ENCODE measurements at places on chromosomes 4 and X. TPM values are rescaled to one million over a fixed set of nuclear protein-coding genes. Genes with fewer than 3 reads are reported as not detected.

DNA sequence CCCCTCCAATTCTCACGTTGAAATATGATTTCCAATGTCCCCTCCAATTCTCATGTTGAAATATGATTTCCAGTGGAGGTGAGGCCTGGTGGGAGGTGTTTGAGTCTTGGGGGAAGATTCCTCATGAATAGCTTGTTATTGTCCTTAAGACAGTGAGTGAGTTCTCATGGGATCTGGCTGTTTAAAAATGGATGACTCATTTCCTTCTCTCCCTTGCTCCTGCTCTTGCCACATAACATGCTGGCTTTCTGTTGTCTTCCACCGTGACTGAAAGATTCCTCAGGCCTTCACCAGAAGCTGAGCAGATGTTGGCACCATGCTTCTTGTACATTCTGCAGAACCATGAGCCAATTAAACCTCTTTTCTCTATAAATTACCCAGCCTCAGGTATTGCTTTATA lies 346.8 kb upstream of the TECRL start:
- no peak for DNase-seq

DNA sequence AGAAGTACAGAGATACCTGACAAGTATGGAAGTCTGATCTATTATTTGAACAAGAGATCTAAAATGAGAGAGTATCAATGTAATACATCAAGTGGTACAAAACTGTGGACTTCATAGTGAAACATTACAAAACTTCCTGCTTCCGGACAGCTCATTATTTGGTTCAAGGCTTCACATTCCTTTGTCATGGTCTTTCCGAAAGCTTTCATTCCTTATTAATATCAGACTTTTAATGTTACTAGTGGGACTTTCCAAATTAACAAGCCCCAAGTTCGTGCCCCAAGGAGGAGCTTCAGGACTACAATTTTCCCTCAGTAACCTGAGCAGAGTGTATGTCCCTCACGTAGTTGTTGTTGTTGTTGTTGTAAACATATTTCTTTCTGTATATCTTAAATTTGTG lies 1.2 kb downstream of the CHIC2 start:
- DNase-seq: no peak

- no peak for DNase-seq
These were observed 100.4 kb downstream of the TMEM164 start for GRCh38 chrX:110103344-110103743.

DNA sequence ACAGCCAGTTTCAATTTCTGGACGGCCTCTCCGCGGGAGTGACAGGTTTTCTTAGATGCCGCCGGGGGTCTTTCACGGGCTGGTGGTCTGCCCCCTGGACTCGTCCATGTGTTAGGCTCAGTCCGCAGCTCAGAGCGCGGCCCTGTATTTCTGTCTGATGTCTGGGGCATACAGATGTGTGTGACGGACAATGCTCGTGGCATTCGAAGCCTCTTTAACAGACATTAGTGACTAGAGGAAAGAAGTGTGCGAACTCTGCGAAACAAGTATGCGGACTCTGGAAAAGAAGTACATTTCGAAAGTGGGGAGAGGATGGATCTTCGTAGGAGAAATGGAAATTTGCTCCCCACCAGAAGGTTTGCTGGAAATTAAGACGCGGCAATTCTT lies 793 bp upstream of the DCUN1D4 start:
- no peak for DNase-seq

DNA sequence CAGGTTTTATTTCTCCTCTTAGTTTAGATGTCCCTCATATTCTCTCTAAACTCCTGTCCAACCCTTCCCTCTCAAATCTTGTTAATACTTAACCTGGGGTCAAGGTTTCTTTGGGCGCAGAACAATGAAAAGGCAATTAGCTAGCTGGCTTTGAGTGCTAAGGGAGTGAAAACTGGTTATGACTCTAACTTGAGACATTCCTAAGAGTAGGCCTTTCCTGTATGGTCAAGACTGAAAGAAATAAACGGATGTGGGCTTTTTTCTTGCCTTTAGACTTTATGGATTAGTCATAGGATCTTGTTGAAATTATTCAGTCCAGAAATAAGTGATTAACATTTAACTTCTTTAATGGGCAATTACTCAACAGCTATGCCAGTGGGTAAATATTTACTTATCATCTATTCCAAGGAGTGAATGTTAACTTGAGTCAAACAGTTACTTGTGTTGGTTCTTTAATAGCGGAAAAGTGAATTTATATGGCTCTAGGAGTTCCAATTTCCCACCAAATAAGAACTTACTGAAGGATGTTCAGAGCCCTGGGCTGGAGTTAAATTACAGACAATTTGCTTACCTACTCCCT lies 141.7 kb upstream of the SCML1 start:
- no peak for DNase-seq

DNA sequence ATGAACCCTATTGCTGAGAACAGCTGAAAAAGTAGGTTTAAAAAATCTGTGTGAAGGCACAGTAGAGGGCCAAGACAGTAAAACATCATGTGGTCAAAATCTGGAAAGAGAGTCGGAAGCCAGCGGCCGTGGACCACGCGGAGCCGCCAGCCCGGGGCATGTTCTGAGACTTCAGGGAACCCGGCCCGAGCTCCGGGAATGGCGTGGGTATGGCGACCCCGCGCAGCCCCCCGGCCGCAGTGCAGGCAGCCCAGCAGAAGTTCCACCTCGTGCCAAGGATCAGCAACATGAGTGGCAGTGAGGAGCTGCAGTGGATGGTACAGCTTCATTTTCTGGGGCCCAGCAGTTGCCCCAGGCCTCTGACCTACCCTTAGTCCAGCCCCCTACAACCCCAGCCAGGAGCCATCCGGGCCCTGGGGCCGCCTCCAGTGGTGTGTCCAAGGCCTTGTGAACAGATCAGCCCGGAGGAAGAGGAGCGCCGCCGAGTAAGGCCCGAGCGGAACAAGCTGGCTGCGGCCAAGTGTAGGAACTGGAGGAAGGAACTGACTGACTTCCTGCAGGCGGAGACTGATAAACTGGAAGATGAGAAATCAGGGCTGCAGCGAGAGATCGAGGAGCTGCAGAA lies 94.2 kb downstream of the LARP1B start:
- DNase-seq: peak; percentile 35

DNA sequence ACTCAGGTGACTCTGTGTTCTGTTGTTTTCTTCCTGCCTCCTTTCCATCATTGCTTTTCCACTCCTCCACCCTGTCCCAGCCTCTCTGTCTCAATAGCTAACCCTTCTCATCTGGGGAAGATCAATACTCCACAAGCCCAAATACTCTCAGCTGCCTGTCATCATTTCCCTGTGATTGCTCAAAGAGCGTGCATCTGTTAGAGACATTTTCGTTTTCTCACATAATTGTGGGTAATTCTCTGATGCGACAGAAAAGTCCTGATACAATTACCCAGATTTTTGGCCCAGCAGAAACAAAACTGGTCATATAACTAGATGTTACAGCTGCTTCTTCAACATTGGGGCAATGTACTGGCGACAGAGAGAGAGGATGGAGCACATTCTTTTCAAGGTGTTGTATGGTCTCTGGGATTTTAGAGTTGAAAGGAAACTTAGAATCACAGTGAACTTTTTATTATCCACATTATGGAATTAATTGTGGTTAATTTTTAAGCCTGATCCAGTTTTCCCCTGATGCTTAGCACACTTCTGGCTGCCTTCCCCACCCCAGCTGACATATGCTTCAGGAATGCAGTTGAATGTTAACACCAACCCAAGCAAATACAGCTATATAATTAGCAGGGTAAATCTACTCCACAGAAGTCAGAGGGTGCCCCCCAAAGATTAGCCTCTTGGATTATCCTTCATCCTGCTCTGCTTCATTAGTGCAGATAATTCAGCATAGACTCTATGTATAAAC lies 171.4 kb upstream of the ANXA3 start:
- no peak for DNase-seq

GRCh38 chr4:183195534-183195933 lies 96.5 kb downstream of the WWC2 start:
- no peak for DNase-seq

- DNase-seq: no peak
These were observed 22.8 kb downstream of the FBXW7 start for GRCh38 chr4:152513078-152513477.

The MAGEB2 gene
- not detected for total RNA-seq

The ZNF630 gene
- 0.61 TPM for total RNA-seq

The CFAP47 gene
- 0.09 TPM for total RNA-seq

All from right lobe of liver (tissue), 6 donors.